ENCODE measurements at places on chromosomes 3 and 15.

GRCh38 chr15:82995938-82996337, 9.9 kb downstream of the RAMAC start:
- no peak for DNase-seq

GRCh38 chr15:27617013-27617412, 482.1 kb downstream of the OCA2 start:
- DNase-seq, result no peak

- DNase-seq, result no peak
Measured at GRCh38 chr3:95254061-95254460, 1191.2 kb downstream of the NSUN3 start.

DNA sequence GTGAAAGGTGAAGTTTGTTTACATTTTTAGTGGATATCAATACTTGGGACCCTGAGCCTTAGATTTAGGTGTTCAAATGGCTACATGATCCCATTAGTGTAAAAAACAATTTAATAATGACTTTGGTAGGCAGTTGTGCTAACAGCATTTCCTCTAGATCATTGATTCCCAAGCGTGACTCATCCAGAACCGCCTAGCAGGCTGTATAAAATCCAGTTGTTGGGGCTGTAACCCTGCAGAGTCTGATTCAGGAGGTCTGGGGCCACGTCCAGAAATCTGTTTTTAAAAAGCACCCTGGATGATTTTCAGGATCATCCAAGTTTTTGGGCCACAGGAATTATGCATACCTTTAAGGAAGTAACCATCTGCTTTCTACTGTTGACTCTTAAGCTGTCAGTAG, 156.4 kb downstream of the TP63 start:
- DNase-seq, result peak; percentile 57

GRCh38 chr15:93044301-93045190, 44.5 kb downstream of the RGMA start:
- DNase-seq, result no peak

DNA sequence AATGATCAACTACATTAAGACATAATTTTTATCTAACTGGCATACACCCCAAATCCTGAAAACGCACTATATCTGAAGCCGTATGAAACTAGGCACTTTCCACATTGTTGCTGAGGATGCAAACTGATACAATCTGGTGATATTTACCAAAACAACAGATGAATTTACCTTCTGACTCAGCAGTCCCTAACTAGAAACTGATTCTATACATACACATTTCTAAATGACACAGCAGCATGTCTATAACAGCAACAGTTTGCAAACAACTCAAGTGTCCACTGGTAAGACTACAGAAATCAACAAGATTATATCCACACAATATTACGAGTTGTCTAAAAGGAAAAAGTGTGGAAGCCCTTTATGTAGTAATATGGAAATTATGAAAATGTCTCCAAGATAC, 22.9 kb downstream of the SECISBP2L start:
- DNase-seq, result no peak

DNA sequence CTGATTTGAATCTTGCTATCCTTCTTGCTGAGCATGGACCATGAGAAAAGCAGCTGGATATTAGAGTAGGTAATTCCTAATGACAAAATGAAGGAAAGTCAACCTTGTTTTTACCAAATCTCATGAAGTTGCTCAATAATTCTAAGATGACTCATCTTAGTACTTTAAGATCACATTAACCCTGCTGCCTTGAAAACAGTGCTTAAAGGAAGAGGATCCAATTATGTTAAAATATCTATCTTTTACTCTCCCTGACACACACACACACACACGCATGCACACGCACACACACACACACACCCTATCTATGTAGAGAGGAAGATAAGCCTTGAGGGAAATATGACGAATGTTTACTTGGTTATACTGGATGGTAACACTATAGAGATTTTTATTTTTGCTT, 16.0 kb upstream of the MYO1E start:
- DNase-seq, result peak; percentile 44

DNA sequence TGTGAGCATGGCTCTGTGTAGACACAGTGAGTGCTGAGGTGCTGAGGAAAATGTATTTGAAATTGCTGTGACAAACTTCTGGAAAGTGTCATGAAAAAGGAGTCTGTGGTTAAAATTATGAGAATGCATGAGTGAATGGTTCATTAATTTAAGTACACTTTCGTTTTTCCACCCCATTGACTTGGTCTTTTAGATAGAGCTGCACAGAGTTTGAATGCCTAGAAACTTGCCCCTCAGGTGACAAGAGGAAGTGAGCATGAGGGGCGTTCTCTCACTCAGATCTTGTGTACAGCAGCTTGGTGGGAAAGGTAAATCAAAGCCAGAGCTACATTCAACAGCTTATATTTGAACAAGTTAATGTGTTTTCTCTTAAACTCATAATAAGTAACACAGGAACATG, 296.8 kb downstream of the WDR72 start:
- no peak for DNase-seq

GRCh38 chr3:14563946-14564539, 23.9 kb upstream of the GRIP2 start:
- no peak for DNase-seq

DNA sequence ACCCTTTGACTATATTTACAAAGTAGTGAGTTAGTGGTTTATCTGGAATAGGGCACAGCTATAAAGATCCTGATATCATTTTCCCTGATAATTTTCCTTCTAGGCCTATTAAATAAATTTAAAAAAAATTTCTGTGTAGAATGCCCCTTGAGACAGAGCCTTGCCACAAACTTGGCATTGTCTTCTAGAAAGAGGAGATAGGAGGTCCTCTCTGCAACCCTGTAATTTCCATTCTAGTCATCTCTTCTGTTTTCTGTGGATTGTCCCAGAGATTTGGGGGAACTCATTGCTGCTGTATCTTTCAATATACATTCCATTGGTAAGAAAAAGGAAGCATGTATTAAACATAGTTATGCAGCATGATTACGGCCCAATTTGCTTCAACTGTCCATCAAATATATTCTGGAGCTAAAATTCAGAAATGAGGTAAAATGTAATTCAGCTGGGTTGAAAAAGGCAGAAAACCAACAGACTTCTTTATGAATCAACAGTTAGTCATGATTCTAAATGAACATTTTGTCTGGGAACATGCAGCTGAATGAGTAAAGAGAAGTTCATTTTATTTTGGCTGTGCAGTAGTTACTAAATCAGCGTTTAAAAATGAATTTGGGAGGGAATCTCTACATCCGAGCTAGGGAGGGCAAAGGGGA, 401.1 kb downstream of the NAALADL2 start:
- peak; percentile 72 for DNase-seq

DNA sequence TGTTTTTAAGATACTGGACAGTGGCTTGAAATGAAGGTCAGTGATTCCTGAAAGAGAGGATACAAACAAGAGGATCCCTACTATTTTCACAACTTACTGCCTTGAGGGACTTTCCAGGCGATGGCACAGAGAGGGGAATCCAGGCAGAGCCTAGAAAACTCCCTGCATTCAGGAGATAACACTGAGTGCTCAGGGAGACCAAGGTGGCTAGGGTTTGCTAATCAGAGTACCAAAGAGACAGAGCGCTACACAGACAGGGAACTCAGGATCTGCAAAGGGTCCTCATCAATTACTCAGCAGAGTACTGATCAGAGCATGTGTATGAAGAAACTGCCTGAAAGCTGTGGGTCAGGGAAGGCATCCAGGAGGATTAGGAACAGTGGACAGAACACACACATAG, 11.7 kb upstream of the MRPS22 start:
- no peak for DNase-seq

DNA sequence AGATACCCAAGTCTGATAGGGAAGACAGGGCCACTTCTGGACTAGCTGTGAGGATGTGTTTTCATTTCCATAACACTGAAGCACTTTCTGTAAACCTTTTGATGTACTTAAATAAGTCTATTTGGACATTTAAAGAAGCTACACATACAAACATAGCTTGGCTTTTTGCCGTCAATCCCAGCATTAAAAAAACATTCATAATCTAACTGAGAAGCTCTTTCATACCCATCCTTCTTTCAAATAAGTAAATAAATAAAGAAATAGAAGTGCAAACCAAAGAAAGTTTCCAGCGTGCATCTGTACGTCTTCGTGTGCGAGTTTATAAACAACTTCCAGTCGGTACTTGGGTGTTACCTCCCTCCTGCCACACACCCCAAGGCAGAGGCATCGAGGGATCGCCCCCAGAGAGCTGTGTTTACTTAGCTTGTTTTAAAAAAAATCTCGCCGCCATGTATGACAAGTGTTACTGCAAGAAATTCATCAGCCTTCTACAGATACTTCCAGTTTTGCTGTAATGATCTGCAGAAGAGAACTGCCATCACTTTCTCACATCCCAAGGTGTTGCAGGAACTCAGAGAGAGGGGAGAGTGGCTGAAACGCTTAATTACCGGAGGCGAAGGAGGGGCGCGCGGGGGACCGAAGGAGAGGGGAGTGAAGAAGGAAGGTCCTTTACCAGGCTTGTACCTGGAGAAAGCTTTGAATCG, 9.0 kb upstream of the MEIS2 start:
- no peak for DNase-seq

DNA sequence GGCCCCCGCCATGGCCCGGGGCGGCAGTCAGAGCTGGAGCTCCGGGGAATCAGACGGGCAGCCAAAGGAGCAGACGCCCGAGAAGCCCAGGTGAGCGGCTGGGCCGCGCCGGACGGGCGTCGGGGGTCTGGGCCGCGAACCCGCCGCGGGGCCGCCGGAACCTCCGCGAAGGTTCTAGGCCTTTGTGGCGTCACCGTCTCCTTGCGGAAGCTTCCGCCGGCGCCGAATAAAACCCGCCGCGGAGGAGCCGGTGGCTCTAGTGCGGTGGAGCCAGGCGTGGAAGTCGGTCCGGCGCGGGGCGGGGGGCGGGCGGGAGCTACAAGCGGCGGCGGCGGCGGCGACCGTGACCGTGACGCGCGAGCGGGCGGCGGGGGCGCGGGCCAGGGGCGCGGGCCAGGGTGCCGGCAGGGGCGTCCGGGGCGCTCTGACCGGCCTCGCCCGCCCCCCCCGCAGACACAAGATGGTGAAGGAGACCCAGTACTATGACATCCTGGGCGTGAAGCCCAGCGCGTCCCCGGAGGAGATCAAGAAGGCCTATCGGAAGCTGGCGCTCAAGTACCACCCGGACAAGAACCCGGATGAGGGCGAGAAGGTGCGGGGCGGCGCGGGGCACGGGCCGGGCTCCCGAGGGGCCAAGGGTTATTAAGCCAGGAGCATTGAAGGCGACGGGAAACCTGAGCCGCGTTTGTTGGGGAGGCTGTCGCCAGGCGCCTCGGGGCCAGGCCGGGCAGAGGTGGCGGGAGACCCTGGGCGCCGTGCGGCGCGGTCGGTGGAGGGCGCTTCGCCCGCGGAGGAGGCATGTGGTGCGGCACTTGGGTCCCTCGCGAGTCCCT, at the start of gene DNAJA4:
Gene DNAJA4, plus strand, starts transcription at position 259 of the 833 bp plus-strand sequence. Its CDS starts 202 bp downstream, at position 461.
- peak; percentile 46 for DNase-seq

DNA sequence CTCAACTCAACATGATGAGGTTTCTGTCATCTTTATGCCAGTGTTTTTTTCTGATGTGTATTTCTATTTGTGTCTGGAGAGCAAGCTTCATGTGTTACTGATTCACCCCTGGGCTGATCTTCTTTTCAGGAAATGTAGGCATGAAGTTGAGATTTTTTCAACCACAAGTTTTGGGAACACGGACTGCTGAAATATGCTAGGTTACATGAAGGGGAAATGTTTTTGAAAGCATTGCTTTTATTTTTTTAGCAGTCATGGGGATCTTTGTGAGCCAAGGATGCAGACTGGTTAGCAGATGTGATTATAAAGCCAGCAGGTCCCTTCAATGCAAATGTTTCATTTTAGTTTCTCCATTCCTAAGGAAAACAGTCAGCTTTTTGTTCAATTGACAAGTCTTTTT, 219.3 kb upstream of the COL8A1 start:
- peak; percentile 64 for DNase-seq

- no peak for DNase-seq
Measured at GRCh38 chr15:75051711-75052110, 28.3 kb downstream of the PPCDC start.

DNA sequence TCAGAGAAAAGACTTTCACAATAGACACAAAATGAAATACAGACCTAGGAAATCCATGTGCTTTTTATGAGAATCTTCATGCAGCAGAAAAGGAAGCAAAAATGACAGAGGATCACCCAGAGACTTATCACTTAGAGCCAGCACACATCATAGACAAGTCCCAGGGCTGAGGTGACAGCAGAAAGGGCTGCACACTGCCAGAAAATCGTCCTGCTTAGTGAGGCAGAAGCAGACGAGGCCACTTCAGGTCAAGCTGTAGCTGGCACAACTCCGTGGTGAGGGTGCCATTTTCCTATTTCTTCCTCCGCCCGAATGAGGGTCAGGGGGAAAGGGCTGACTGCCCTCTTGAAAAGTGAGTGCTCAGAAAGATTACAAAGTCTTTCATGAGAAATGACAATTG, 95.9 kb upstream of the TNIK start:
- DNase-seq, result no peak

- DNase-seq, result peak; percentile 15
Measured at GRCh38 chr3:17542591-17542990, 199.8 kb downstream of the TBC1D5 start.

DNA sequence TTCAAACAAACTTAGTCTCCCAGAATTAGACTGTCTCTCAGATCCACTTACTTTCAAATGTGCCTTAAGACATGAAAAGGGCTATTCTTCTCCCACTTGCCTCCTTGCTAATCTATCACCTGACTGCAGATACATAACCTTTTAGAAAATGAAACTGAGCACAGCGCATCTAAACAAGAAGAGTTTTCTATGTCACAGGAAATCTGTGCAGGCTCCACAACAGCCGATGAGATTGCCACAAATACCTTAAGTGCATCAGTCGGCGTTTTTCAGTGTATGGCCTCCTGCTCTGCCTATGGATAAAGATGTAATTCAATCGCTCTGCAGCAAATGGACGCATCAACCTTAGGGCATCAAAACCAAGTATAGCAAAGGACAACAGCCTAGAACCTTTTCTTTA, 544.2 kb downstream of the FOXP1 start:
- DNase-seq, result no peak

- no peak for DNase-seq
Measured at GRCh38 chr3:72641072-72641471, 207.2 kb downstream of the SHQ1 start.

DNA sequence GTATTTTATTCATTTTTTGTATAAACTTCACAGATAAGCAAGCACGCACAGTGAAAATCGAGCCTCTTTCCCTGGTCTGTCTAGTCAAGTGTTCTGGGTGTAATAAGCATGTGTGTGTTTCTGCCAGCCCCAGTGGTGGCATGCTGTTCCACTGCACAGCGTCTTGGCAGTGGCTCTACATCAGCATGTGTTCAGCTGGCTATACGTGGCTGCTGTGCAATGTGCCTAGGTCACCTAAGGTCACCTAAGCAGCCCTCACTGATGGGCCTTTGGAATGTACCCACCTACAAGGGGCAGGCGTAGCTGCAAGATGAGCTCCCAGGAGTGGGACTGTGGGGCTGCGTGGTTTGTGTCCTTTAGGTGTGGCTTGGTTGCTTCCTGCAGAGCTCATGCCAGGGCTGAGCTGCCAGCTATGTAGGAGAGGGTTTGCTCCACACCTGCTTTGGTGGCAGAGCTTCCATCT, 4.9 kb downstream of the LIMD1 start:
- no peak for DNase-seq

Measured in fibroblast of lung (primary cell).